ENCODE measurements at places on chromosomes 6 and 20.

DNA sequence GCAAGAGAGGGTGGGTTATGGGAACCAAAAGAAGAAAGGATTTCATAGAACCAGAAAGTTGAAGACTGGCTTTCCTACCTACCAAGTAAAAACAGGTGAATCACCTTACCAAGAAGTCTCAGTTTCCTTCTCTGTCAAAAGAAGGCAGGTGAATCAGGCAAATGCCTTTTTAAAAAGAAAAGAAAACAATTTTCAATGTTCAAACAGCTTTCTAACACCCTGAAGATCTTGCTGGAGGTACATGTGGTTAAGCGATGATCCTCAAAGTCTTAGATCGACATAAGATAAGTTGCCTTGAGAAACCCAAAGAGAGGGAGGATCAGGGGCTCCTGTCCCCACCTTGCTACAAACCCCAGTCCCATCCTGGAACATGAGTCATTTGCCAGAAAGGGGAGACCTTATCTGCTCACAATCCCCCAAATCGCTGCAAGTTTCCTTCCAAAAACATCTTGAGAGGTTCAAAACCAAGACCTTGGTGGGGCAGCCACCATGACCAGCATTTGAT, 71.6 kb downstream of the NFATC2 start:
- DNase-seq = no peak

DNA sequence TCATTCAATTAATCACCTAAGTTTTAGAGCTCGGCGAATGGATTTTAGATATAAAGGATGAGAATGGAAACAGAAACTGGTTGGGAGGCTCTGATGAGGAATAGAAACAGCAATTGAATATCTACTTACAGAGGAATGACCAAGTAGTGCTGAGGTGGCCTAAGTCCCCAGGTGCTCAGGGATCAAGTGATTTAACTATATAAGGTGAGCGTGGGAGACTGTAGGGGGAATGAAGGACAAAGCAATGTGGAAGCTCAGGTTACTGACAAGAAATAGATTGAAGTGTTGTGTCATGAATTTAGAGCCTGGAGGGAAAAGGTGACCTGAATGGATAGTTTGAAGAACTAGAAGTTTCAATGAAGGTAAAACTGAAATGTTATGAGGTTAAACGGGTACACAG, 495.4 kb upstream of the SOX4 start:
- no peak for DNase-seq

DNA sequence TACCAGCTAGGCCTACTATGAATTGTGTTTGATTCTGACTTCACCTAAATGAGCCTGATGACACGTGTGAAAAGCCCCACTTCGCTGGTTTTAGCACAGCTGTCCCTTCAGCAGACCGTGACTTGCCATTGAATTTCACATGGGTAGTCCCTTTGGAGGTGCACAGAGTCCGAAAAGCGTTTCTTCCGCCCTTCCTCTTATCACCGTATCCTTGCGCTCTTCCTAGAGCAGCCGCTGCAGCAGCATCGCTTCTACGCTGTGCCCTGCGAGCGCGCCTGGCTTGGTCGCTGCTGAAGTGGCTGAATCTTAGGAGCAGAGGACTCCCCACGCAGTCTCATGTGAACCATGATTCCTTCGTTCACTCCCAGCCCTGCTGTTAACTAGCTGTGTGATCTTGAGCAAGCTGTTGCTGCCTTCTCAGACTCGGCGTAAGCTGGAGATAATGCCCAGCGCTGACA, 127.0 kb downstream of the PACRG start:
- peak; percentile 22 for DNase-seq

GRCh38 chr6:131295081-131295480, 159.8 kb downstream of the AKAP7 start:
- no peak for DNase-seq

DNA sequence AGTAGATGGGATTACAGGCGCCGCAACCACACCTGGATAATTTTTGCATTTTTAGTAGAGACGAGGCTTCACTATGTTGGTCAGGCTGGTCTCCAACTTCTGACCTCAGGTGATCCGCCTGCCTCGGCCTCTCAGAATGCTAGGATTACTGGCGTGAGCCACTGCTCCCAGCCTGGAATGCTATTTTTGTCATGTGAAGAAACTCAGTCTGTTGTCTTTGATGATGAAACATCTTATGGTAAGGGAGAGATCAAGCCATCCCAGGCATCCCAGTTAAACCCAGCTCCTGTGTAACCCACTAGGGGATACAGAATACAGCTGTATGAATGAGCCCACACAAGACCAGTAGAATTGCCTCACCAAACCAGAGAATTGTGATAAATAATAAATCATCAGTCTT, 83.6 kb upstream of the RBM24 start:
- no peak for DNase-seq

- DNase-seq = no peak
These were observed 336.7 kb downstream of the GJA1 start for GRCh38 chr6:121771937-121772720.

- no peak for DNase-seq
These were observed 46.5 kb downstream of the AFG1L start for GRCh38 chr6:108341372-108341771.

DNA sequence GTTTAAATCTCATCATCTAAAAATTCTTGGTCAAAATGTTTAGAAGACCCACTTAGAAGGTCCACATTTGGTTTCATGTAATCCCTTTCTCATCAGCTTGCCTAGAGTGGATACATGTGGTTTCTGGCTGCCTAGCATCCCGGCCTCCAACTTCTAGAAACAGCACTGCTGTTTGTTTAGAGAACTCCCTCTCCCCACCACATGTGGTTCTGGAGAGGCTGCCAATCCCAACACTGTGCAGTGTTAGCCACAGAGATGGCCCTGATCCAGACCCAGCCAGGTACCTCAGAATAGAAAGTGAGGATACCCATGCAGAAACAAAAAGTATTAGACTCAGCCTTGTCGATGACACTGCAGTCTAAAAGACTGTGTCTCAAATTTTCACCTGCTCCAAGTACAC, 241.8 kb downstream of the BCKDHB start:
- no peak for DNase-seq

DNA sequence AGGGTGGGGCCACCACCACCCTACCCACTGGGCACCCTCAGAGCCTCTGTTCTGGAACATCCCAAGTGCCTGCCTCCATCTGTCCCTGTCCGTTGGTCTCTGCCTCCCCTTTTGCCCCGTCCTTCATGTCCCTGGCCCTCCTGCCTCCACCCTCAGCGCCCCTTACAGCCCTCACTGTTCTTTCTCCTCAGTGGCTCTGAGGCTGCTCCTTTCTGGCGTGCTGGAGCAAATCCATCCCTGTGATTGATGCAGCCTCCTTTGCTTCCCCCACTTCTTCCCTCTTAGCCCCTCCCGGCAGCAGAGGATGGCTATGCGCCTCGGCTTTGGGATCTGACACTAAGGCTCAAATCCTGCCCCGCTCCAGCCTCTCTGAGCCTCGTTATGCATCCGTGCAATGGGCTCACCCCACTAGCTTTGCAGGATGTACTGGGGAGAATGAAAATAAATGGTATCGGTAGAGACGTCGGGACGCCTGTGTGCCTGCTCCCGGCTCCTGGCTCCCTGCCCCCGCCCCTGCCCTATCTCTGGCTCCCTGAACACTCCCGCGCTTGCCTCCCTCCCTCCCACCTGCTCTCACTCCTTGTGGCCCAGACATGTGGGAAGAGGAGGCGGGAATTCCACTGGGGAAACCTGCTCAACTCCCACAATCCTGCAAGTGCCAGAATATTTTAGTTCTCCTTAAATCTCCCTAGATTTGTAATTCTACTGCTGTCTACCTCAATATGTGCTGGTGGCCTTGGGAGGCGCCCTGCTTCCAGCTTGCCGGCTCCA, 13.1 kb downstream of the VSTM2L start:
- DNase-seq = peak; percentile 27

DNA sequence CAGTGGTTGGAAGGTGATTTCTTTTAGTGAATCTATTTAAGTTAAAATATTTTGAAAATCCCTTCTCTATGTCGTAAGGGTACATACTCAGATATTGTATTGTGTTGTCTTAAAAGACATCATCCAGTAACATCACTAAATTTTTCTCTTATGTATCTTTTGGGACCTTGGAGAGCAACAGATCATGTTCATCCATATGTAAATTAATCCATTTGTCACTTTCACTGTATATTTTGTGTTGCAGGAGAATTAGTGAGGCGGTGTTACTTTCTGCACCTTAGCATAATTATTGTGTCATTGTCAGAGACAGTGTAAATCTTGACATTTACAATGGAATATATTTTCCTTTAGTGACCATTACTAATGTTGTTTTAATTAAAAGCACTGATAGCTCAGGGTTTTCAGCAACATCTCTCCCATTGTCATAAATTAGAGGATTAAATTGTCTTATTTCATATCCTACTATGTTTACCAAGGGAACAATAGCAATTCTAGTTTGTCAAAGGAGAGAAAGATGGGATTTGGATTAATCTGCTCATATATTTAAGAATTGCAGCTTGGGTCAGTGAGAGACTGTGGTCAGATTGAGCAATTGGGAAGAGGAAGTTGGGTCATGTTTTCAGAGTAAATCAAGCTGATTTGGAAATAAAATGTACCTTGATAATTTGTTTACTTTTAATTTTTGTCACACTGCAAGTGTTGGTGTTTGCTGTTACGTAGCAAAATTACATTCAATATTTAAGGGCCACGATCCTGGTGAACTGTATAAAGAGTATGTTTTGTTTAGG, 22.7 kb downstream of the DOK5 start:
- DNase-seq = no peak

DNA sequence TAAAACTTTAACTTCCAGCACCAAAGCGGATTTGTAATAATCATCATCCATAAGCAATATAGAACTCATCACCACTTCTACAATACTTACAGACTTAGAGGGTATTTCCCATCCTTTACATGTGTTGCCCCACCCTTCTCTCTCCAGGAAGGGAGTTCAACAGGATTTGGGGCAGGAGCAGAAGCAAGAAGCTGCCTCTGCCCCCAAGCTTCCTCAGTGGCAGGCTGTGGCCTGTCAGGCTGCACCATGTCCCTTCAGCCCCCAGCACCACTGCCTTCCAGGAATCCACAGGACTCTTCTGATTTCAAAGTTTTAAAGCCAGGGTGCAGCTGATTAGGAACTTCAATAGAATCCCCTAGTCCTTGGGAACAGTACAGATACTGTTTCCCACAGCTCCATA, 36.7 kb upstream of the MCM9 start:
- DNase-seq = no peak

- DNase-seq = no peak
These were observed 15.5 kb downstream of the FOXA2 start for GRCh38 chr20:22568872-22569344.

DNA sequence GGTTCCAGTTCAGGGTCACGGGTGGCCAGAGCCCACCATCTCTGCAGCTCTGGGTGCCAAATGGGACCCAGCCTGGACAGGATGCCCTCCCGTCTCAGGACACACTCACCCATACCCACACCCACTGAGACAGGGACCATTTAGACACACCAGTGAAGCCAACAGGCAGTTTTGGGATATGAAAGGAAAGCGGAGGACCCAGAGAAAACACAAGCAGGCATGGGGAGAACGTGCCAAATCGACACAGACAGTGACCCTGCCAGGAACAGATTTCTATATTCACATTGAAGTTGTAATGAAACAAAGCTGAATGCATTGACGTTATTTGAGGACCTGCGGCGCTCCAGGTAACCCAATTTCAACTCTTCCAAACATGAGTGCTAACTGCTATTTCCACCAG, 164.5 kb downstream of the DOK5 start:
- DNase-seq = no peak

GRCh38 chr20:35663516-35664465, 909 bp downstream of the CPNE1 start:
- DNase-seq = peak; percentile 85

GRCh38 chr20:21378259-21378658, 19.1 kb downstream of the NKX2-4 start:
- DNase-seq = no peak

DNA sequence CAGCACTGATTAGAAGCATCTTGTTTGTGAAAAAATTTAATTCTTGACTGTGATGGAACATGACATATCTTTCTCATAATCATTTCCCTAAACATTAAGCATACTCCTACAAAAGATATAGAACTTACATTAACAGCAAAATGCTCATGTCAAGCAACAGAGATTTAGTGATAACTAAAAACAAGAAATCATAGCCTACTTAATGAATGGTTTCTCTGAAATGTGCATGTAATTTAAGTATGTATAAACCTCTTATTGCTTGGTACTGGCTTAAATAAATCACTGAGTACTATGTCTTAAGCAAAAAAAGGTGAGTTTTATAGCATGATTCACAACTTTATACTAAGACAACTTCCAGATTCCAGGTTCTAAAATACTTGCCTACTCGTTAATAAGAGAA, 9.3 kb downstream of the ROMO1 start:
- no peak for DNase-seq

GRCh38 chr20:25327521-25328235, 63.0 kb downstream of the ABHD12 start:
- no peak for DNase-seq

DNA sequence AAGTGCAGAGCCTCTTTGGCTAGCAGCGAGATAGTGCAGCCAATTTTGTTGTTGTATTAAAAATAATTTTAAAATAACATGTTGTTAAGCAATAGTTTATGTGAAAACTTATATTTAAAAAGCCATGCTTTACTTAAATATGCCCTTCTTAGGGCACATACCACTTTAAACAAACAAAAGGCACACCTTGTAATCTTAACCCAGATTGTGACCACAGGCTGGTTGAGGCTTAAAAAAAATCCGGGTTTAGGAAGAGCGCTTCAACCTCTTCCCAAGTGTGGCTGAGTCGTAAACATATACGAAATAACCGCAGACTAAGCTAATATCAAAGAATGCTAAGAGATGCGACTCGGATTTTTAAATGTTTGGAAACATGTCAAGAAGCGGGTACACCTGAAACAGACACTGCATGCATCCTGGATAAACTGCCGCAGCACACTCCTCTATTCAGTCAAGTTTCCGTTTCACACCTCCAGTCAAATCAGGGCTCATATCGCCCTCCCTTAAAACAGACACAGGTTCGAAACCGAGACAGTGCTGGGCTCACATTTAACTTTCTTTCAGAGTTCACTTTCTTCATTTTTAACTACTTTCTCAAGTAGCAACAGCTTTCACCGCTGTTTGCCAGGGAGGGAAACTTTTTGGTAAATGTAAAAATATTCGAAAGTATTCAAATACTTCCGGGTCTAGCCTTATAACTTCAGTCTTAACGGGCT, 1.5 kb downstream of the DEK start:
- peak; percentile 67 for DNase-seq

DNA sequence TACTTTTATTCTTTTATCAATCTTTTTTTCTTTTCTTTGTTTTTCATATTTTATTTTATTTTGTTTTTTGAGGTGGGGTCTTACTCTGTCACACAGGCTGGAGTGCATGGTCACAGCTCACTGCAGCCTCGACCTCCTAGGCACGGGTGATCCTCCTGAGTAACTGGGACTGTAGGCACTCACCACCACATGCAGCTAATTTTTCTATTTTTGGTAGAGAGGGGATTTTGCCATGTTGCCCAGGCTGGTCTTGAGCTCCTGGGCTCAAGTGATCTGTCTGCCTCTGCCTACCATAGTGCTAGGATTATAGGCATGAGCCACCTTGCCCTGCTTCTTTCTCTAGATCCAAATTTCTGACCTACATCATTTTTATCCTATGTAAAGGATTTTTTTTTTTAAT, 153.2 kb downstream of the CDKAL1 start:
- DNase-seq = no peak

Measured in NCI-H1417 (cell line).